ENCODE measurements at places on chromosomes 1 and 21. TPM values are rescaled to one million over a fixed set of nuclear protein-coding genes. Genes with fewer than 3 reads are reported as not detected.
A peak's percentile ranks its signal among the peaks of the same experiment; 100 is the strongest.

Gene ZBTB8B
- polyA plus RNA-seq, result not detected

Gene METTL13
- 19.9 TPM for polyA plus RNA-seq

Gene PGLYRP3
- polyA plus RNA-seq, result not detected

DNA sequence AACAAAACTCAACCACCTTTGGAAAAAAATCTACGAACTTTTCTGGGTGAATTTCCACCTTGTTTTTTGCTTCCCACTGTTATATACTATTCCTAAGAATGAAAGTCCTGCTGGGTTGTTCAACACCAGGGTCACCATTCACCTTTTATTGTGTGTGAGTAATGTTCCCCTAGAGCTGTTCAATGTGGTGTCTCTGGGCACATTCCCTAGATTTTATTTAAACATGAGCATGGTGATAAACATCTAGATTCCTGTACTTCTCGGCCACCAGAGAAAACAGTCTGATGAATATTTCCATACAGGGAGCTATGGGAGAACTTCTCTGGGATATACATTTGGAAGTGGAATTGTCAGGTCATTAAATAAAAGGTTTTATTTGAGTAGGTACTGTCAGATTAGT is 13.0 kb downstream of the FMN2 start:
- DNase-seq, result no peak
- peaks cover 8% of the 10 kb centered on the region for H3K27me3 ChIP-seq
- no peaks in the 10 kb centered on the region for H3K36me3 ChIP-seq

DNA sequence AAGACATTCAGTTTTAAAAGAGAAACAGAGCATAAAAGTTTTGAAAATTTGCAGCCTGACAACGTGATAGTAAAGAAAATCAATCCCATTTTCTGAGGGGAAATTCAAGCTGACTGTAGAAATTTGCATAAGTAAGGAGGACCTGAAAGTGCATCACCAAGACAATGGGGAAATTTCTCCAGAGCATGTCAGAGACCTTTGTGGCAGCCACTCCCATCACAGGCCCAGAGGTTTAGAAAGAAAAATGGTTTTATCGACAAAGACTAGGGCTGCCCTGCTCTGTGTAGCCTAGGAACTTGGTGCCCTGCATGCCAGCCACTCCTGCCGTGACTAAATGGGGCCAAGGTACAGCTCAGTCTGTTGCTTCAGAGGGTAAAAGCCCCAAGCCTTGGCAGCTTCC is 1640.2 kb upstream of the PRMT6 start:
- DNase-seq, result no peak
- no peak overlapping the region for H3K27ac ChIP-seq
- H3K4me3 ChIP-seq, result no peak overlapping the region
- H3K27me3 ChIP-seq, result no peaks in the 10 kb centered on the region

GRCh38 chr1:6785728-6786505 is 663 bp downstream of the CAMTA1 start:
- DNase-seq, result peak; percentile 48
- peak overlapping the region; percentile 94 for H3K27ac ChIP-seq
- H3K4me1 ChIP-seq, result peaks cover 45% of the 10 kb centered on the region
- H3K27me3 ChIP-seq, result peaks cover 11% of the 10 kb centered on the region
- no peaks in the 10 kb centered on the region for H3K36me3 ChIP-seq

- peaks cover 2% of the 10 kb centered on the region for H3K27me3 ChIP-seq
- H3K27ac ChIP-seq, result no peak overlapping the region
- H3K36me3 ChIP-seq, result no peaks in the 10 kb centered on the region
Observed at GRCh38 chr1:94552071-94552586, 10.6 kb upstream of the F3 start.

DNA sequence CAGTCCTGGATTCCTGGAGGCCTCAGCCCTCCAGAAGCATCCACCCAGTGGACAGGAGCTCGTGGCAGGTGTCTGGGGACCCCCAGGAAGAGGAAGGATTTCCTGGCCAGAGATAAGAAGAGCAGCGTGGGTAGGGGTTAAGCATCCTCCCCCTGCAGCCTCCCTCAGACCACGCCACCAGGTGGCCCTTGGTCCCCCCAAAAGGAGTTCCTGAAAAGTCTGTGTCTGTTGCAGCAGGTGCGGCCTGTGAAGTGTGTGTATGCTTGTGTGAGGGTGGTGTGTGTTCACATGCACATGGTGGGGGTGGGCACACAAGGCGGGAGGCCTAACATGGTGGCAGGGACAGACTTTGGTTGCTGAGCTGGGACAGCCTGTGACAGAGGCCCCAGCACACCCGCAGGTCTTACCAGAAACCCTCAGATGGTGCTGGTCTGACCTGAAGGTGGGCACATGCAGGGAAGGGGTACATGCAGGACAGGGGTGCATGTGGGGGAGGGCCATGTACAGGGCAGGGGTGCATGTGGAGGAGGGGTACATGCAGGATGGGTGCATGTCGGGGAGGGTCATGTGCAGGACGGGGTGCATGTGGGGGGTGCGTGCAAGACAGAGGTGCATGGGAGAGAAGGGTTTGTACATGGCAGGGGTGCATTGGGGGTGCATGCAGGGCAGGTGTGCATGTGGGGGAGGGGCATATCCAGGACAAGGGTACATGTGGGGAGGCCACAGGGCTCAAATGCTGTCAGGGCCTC is 18.2 kb upstream of the RUNX3 start:
- peaks cover 16% of the 10 kb centered on the region for H3K4me1 ChIP-seq
- H3K36me3 ChIP-seq, result no peaks in the 10 kb centered on the region
- no peak for DNase-seq
- H3K4me3 ChIP-seq, result no peak overlapping the region
- peaks cover 2% of the 10 kb centered on the region for H3K27me3 ChIP-seq

DNA sequence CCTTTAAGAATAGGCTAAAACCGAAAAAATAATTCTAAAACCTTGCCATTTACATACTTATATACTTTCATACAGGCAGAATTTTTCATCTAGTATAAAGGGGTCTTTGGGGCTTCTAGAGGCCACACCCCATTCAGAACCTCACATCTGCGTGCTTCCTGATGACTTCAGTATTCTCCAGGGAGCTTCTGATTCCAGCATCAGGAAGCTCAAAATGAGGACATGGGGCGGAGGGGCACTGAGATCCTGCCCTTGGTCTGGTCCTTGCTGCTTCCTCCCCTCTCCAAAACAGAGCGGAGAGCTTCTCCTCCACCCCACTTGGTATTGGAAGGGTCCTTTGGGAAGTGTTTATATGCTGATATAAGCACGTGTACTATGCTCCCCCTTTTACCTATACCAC is 13.8 kb downstream of the PAX7 start:
- H3K4me1 ChIP-seq, result no peaks in the 10 kb centered on the region
- H3K36me3 ChIP-seq, result no peaks in the 10 kb centered on the region
- no peak overlapping the region for H3K27ac ChIP-seq
- DNase-seq, result no peak
- H3K4me3 ChIP-seq, result no peak overlapping the region
